ENCODE measurements at places on chromosomes 4 and X.

GRCh38 chr4:7126981-7127380 is 59.1 kb upstream of the GRPEL1 start:
- no peak for DNase-seq

GRCh38 chr4:84669201-84669600 is 86.3 kb downstream of the CDS1 start:
- no peak for DNase-seq

DNA sequence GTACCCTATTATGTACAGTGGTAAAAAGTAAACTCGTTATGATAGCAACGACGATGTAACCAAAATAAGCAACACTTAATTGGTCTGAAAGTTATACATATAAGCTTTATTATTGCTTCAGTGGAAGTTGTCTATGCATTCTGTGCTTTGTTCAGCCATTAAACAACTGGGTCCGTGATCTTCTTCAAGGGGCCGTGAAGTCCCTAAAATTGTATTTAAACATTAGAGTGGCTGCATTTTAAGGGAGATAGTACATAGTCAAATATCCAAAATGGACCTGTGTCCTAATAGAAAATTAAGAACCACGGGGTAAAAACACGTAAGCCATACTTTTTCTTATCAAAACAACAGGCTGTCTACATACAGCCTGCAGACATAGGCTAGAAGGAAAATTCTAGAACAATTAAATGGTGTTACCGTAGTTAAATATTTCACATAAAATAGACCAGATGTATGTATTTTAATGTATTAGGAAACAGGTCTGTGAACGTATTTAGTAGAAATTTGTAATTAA is 2.1 kb downstream of the GUCY1A1 start:
- no peak for DNase-seq

DNA sequence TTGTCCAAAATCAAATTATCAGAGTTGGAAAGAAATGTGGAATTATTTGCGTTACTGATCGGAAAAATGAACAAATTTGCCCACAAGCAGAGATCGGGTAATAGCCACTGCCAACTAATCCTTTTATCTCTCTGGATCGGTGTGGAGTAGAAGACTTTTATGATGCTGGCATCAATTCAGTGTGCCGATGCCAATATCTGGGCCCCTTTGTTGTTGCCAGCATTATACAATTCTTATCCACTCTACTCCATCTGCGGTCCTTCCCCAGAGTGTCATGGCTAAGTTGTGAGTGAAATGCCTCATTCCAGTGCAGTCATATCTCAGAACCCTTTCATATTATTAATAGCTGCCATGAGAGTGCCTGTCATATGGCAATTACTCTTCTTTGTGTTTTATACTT is 660.2 kb downstream of the ADGRL3 start:
- no peak for DNase-seq

DNA sequence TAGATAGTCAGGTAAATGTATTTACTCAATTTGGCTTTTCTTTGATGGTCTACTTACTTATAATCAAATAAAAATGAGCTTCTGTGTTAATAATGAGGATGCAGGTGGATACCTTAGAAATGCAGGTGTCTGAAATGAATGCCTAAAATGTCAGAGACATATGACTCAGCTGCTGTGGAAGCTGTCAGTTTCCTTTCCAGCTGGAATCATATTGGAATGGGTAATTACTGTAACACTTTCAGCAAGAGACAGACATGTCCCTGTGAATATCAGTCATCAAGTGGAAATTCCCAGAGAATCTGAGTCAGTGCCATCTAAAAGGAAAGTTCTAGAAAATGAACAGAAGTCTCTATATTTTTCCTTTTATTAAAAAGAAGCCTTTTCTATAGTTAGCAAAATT is 783.0 kb upstream of the AADAT start:
- DNase-seq = no peak

DNA sequence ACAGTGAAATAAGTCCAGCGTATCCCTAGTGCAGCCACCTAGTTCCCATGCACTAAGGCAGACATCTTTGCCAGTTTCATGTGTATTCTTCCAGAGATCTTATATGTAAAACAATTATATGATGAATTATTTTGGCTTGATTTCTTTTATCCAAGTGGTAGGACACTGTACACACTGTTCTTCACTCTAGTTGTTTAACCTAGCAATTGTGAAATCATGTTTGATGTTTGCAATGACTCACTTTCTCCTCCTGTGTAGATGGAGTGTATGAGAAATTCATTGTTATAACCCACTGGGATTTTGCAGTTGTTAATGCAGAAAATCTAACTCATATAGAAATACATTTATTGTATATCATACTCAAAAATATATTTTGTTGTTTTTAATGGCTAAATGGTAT is 17.5 kb upstream of the TBC1D1 start:
- no peak for DNase-seq

GRCh38 chr4:150867148-150867547 is 147.9 kb downstream of the LRBA start:
- peak; percentile 57 for DNase-seq

DNA sequence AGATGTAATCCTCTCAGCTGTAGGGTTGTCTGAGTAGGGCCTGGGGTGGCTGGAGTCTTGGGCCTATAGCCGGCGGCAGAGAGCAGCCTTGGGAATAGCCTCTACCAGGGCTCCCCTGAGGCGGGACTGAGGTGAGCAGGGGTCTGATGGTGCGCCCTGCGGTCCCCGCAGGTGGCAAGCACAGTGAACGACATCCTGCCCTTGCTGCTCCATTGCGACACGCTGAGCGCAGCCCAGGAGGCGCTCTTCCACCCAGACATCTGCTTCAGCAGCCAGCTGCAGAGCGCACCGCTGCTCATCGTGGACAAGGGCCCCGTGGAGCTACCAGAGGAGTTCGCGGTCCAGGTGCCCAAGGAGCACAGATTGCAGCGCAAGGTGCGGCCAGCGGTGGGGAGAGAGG is 317.0 kb downstream of the ADGRL3 start:
- DNase-seq = peak; percentile 22

- peak; percentile 40 for DNase-seq
Observed at GRCh38 chr4:88802138-88802537, 104.5 kb upstream of the NAP1L5 start.

DNA sequence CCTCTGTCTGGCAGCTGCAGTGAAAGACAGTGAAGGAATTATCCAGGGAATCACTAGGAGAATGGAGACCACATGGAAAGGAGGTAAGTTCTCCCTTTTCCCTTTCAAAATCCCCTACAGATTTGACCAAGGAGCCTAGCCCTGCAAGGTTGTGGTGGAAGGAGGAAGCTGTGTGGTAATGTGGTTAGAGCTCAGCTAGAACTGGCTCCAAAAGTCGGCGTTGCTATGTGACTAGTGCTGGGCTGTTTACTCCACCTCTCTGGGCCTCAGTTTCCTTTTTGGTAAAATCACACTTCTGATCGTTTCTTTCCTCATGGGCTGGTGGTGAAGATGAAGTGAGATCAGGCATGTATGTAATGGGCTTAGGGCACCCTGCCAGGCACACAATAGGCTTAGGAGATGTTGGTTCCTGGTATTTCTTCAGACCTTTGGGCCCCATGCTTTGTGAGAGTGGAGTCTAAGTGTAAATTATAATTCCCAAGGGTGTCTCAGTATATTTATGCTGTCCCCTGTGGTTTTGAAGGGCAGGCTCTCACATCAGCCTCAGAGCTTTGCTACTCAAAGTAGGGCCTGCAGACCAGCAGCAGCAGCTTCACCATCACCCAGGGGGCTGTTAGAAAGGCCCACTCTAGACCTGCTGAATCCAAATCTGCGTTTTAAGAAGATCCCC is 183.7 kb upstream of the BCOR start:
- DNase-seq = no peak

GRCh38 chr4:21507439-21507838 is 441.1 kb downstream of the KCNIP4 start:
- DNase-seq = peak; percentile 21

DNA sequence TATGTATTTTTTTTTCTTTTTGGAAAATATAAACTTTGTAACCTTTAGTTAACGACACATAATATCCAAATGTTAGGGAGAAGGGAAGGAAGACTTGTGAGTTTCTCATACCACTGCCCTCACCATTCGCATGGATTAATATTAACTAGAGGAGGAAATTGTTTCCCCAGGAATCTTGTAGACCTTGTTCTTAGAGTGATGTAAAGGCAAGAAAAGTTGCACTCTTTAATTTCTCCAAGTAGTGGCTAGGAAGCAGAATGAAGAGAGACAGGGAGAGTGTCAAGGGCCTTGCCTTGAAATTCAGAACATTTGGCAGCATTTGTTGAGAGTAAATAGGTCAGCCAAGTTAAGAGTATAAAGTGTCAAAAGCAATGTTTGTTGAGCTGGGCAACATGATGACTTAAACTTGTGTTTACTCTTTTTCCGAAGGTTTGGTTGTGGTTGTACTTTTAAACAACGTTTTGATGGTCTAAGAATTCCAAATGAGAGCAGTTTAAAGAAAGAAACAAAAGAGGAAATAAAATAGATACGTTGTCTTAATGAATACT is 105.7 kb downstream of the TENM3 start:
- DNase-seq = no peak

- peak; percentile 58 for DNase-seq
Observed at GRCh38 chr4:70651864-70652506, 14.3 kb downstream of the JCHAIN start.

GRCh38 chrX:108036298-108036973 is 8.4 kb upstream of the VSIG1 start:
- no peak for DNase-seq

GRCh38 chr4:125352521-125352920 is 37.8 kb downstream of the FAT4 start:
- no peak for DNase-seq

DNA sequence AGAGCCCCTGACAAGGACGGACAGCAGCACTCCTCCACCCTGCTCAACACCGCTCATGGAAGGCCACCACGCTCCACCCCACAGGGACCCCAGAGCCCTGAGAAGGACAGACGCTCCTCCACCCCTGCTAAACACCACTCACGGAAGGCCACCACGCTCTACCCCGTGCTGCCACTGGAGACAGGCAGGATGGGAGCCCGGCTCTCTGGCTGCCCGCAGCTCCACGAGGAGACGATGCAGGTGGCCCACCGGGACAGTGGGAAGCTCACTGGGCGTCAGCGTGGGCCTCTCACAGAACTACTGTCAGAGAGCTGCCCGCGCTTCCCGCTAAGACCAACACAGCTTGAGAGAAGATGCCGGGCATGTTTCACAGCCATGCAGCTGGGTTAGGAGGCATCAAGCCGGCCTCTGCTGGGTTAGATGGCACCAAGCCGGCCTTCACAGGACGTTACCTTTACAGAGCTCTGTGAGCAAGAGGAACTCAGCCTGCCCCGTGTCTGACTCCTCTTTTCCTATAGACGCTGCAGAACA is 20.8 kb downstream of the GAK start:
- DNase-seq = no peak

GRCh38 chrX:19670854-19671620 is 155.7 kb upstream of the MAP3K15 start:
- DNase-seq = no peak

DNA sequence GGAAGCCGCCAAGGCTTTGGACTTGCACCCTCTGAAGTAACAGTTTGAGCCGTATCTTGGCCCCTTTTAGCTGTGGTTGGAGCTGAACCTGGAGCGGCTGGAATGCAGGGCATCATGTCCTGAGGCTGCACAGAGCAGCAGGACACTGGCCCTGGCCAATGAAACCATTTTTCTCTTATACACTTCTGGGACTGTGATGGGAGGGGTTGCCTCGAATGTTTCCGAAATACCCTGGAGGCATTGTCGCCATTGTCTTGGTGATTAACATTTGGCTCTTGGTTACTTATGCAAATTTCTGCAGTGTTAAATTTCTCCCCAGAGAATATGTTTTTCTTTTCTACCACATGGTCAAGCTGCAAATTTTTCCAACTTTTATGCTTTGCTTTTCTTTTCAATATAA is 137.2 kb downstream of the MAGEC1 start:
- no peak for DNase-seq

- peak; percentile 63 for DNase-seq
Observed at GRCh38 chr4:30714408-30715031, 5.6 kb upstream of the PCDH7 start.

DNA sequence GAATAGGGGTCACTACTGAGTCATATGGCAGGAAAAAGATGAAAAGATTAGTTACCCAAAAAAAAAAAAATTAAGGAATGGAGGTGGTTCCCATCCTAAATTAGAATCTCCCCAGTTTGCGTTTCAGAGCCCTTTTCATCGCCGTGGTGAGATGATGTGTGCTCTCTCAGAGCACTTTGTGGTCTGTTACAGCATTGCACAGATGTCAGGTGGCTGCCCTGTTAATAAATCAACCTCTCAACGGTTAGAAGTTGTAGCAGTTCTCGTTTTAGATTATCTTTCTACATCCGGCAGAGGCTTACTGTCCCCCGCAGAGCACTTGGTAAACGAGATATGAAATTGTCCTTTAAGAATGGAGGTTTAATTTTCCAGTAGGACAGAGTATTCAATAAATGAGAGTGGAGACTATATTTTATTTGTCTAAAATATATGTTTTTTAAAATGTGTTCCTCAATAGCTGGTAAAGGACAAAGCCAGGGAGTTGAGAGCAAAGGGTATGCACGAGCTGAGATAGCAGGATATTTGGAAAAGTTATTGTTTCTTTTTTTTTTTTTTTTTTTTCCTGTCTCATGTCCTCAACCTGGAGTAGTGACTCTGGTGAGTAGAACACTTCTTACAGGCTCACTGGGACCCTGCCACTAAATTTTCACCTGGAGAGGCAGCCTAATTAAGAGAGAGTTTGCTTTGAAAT is 26.9 kb downstream of the AFF1 start:
- DNase-seq = no peak

DNA sequence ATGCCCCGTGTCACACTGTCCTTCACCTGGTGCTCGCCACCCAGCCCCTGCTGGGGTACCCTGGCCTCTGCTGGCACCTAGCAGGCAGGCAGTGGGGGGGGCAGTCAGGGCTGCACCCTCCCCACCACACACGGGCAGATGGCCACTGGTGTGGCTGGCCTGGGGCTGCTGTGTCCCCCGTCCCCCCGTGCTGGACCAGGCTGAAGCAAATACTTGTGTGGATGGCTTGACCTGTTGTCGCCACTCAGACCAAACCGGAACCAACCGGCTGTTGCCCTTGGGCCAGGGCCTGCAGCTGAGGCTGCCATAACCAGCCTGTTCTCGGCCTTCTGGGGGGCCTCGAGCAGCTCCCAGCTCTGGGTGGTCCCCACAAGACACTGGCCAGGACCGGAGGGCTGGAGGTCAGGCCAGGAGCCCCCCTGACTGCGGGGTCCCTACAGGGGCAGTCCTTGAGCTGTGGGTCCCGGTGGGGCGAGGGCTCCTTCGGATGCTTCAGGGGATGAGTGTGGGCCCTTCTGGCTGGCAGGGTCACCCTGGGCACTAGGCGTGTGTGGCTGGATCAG is 4.3 kb downstream of the FGFR3 start:
- DNase-seq = no peak

GRCh38 chr4:80215449-80216052 is 18.2 kb downstream of the PRDM8 start:
- DNase-seq = no peak

Data from D341Med (cell line).